ENCODE measurements at places on chromosomes 7 and 10.

- no peak for DNase-seq
Measured at GRCh38 chr10:132715776-132716680, 69.9 kb downstream of the NKX6-2 start.

- DNase-seq = no peak
Measured at GRCh38 chr7:147833970-147834369, 756.6 kb upstream of the C7orf33 start.

DNA sequence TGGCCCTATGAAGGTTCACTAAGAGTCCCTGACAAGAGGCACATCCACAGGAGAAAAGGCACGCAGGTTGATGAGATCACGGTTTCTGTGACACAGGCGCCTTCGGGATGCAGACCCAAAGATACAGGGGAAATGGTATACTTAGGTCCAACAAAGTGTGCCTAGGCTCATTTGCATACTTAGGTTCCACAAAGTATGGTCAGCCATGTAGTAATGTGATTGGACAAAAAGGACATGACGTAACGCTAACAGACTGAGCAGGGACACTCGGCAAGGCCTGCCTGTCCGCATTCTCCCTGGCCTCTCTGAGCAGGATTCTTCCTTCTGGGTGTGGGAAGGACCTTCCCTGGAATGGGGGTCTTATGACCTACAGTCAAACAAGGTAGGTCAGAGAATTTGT lies 190.6 kb downstream of the CELF2 start:
- DNase-seq = no peak

- no peak for DNase-seq
Measured at GRCh38 chr10:98404571-98405359, 10.2 kb downstream of the PYROXD2 start.

GRCh38 chr10:118116362-118116714 lies 69.6 kb upstream of the RAB11FIP2 start:
- DNase-seq = no peak

DNA sequence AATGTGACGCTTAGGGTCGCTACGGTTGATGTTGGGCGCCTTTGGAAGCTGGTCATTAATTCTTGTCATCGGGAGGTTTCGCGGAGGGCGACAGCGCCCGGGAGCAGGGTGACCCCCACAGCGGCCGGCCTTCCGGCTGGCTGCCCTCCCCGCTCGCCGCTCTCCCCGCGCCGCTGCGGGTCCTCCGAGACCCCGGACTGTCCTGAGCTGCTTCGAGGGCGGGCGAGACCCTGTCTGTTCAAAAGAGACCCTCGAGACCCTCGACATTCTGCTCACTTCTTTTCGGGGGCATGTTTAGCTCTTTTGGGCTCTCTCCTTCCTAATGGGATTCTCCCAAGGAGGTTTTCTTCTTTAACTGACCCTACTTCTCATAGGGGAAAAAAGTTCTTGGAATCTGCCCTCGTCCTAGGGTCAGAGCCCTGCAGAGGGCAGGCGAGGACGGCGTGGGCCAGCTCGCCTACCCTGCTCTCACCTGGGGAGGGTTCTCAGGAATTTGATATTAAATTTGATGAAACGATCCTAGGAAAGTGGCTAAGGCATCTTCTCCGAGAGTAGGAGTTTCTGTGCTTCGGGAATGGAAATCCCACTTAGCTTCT lies 257.0 kb downstream of the OTUD1 start:
- DNase-seq = no peak

DNA sequence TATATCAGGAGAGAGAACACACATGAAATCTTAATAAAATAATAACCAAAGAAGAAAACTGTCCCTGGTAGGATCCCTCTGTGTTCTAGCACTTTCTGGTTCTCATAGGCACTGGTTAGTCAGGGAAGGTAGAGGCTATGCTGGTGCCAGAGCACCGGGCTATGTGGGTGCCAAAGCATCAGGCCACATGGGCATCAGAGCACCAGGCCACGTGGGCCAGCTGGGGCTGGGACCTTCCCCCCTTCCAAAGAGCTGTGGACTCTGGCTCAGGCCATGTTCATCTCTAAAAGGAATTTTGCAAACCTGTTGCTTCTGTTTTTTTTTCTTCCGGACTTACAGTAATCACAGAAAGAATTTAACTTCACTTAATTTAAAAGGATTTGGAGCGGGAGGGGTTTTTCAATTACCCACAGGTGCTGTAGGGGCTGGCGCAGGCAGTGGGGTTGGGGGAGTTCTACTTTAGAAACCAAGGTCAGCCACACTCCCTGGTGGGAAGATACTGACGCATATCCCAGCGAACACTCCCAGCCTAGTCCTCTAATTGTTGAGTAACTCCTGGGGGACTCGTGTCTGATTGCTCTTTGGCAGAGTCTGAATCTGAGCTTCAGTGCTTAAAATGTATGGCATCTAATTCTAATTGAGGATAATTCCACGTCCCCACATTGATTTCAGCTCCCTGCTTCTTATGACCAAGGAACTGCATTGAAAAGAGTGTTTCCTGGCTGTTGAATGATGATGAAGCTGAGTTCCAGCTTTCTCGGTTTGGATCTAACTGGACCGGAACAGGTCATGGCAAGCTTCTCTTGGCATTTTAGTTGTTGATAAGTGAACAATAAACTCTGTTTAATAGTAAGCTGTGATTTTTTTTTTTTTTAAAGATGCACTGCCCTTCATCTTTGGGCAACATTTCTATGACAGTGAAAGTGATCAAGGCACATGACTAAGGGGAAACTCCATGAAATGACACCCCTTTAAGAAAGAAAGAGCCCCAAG lies 110.7 kb upstream of the FZD8 start:
- DNase-seq = no peak

DNA sequence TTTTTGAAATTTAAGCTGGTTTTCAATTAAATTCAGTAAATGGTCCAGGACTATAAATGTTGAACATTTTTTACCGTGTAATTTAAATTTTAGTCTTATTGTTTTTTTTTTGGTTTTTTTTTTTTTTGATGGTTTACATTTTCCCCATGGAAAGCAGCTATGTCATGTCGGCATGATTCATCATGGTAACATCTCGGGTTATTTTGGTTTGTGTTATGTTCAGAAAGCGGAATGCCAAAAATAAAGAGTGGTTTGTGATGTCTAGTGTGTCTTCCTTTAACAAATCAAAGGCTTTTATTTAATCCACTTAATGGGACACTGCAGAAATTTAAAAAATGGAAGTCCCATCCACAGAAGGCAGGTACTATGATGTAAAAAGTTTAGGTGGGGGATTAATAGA lies 58.5 kb downstream of the TRUB1 start:
- no peak for DNase-seq

DNA sequence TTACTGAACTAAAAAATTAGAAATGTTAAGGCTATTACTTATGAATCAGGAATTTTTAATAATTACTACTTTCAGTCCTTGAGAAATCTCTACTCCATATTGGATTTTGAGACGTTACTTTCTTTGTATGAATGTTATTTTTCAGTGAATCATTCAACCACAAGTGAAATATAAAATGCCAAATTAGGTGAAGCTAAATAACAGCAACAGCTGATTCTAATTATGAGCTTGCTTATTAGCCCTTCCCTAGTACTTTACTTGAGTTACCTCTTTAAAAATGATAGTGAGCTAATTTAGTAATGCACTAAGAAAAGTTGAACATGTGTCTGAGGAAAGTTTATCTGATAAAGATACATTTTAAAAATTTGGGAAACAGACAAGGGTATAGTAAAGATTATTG lies 51.4 kb downstream of the PCGF5 start:
- no peak for DNase-seq

DNA sequence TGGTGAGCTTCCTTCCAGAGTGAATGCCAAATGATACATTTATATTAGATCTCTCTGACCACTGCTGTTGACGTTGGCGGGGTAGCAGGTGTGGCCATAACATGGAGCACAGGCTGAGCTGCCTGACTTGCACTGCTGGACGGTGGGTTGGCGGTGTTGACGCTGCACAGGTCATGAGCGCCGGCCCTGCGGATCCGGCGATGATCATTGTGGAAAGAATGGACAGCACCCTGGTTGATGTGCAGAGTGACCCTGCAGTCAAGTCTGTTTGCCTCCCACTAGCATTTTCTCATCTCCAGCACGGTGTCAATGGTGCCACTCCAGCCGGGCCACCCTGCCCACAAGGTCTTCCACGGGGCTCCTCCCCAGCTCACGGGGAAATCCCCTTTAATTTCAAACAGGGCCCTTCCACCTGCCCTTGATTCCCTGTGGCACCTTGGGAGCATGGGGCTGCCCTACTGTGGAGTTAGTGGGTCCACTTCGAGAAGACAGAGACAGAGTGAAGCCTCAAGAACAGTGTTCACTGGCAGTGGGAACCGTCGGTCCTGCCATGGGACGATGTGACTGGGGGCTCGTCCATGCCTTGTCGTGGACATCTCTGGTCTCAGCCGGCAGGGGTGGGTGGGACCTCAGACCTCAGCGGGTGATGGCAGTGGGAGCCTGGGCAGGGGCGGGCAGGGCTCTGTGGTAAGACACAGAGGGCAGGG lies 613.5 kb downstream of the PTPRN2 start:
- DNase-seq = no peak

GRCh38 chr10:42973411-42973810 lies 103.5 kb upstream of the RET start:
- DNase-seq = no peak

- DNase-seq = no peak
Measured at GRCh38 chr10:74837743-74838142, 11.3 kb downstream of the KAT6B start.

- no peak for DNase-seq
Measured at GRCh38 chr7:139118234-139118804, 8.8 kb upstream of the ZC3HAV1 start.

- DNase-seq = no peak
Measured at GRCh38 chr10:44376472-44377099, 8.3 kb downstream of the CXCL12 start.

GRCh38 chr7:44167920-44168319 lies 21.3 kb downstream of the GCK start:
- DNase-seq = no peak

DNA sequence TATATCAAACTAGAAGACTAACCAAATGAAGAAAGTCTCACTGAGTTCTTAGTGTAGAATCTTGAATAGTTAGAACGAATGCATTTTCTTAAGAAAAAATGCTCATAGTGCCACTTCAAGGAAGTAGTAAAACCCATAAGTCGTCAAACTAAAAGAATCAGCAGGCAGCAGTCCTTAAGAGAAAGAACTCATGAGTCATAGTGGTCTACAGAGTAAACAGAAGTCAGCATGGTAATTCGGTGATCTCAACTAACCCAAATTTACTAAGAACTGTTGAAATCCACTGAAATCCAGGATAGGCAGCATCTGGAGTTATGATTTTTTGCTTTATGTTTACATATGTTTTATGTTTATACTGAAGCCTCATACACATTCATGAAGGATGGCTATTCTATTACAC lies 256.2 kb downstream of the LHFPL3 start:
- no peak for DNase-seq

- DNase-seq = peak; percentile 85
Measured at GRCh38 chr10:102461187-102462054, 10.1 kb upstream of the C10orf95 start.

- DNase-seq = no peak
Measured at GRCh38 chr7:2934984-2935740, 91.1 kb upstream of the GNA12 start.

GRCh38 chr7:84912993-84913635 lies 273.7 kb downstream of the SEMA3D start:
- DNase-seq = no peak

DNA sequence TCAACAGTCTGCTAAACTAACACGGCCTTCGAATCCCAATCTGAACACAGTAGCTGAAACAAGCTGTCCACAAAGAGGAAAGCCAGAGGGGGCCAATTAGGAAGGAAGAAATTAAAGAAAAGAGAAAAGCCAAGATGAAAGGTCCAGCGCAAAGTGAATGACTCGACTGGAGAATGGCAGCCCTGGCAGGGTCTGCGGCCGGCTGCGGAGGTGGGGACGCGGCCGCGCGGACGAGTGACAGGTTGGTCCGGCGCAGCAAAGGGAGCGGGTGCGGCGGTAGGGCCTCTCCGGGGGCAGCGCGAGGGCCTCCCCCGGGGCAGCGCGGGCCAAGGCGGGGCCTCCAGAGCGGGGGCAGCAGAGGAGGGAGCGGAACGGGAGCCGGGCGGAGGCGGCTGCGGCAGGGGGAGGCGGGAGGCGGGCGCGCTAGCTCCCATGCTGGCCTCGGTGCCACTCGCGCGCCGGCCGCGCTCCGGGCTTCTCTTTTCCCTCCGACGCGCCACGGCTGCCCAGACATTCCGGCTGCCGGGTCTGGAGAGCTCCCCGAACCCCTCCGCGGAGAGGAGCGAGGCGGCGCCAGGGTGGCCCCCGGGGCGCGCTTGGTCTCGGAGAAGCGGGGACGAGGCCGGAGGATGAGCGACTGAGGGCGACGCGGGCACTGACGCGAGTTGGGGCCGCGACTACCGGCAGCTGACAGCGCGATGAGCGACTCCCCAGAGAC lies at the start of gene VWC2:
Gene VWC2, plus strand, starts transcription at position 421 of the 718 bp plus-strand sequence. CDS start 1,798 bp downstream, outside the sequence.
- no peak for DNase-seq

DNA sequence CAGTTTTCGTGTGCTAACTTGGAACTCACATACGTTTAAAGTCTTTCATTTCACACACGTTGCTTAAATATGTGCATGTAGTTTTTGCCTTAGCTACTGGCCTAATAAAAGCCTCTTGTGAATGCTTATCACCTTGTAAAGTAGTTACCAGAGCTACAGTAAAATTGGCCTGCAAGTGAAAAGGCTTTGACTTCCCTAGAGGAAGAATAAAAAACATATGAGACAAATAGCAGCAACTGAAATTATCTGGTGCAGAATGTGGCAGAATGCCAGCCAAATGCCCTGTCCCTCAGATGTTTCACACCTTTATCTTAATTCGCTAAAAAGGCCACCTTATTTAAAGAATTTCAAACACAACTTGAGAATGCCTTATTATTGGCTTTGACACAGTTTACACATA lies 28.1 kb upstream of the RPA3 start:
- no peak for DNase-seq

- no peak for DNase-seq
Measured at GRCh38 chr7:84722086-84722485, 464.8 kb downstream of the SEMA3D start.

DNA sequence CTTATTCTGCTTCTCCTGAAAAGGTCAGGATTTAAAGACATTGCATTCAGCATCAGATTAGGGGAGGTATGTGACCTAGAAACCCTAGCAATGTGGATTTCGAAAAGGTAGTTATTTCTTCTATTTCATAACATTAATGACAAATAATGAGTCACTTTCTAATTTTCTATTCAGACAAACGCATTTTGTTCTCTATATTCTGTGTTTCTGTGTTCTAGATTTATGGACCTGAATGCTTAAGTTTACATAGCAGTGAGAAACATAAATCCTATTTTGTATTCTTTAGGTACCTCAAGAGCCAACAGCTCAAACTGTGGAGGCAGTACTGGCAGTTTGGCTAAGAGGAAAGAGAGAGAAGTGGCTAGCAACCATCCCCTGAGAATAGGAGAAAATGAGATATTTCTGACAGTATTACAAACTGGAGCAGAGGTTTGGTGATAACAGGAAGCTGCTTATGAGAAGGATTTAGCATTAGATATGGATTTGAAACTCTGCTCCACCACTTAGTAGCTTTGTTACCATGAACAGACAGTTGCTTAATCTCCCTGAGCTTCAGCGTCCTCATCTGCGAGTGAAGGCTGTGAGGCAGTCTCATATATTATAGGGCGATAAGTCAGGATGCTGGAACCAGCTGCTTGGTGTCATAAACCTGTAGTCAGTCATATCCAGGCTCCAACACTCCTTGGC lies 28.2 kb downstream of the CDK14 start:
- DNase-seq = no peak
